ENCODE measurements at places on chromosomes 5 and 9.

DNA sequence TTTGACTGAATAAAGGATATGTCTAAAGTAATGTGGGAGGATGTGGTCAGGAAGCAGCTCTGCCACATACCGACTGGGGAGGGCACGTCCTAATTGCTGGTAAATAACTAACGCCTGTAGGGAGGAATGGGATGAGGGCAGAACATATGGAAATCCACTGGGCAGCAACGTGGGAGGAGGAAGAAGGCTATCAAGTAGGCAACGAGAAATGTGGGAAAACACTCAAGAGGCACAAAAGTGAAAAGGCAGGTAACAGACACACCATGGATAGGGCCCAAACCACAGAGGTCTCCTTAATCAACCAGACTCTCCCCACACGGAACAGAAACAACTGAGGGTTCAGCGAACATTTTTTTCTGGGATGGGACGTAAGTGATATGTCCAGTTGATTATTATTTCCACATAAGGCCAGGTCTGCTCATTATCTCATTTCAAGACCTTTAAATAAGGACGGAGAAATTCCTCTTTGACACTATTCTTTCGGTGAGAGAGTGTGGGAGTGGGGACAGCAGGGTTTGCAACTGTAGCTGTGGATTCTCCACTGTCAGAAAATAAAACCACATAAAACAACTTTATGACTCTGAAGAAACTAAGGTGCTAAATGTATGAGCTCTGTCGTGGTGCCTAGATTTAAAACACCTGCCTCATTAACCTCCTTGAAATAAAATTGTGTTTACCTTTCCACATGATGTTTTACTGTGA is 17.0 kb downstream of the IARS1 start:
- peak; percentile 10 for DNase-seq

DNA sequence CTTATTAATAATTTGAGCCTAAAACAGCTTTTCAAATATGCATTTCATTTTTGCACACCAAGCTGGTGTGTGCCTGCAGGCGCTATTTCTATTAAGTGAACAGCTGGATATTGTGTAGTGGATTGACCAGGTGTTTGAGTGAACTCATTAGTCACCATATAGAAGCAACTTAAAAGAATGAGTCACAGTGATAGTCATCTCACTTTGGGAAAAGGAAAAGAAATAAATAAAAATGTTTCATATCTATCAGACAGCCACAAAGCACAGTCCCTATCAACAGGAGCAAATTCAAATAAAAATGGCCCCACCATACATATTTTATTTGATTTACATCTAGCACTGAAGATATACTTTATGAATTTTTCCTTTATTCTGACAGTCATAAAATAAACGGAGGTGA is 456.5 kb upstream of the CDH9 start:
- no peak for DNase-seq

- no peak for DNase-seq
Observed at GRCh38 chr5:127447827-127448226, 69.6 kb upstream of the PRRC1 start.

DNA sequence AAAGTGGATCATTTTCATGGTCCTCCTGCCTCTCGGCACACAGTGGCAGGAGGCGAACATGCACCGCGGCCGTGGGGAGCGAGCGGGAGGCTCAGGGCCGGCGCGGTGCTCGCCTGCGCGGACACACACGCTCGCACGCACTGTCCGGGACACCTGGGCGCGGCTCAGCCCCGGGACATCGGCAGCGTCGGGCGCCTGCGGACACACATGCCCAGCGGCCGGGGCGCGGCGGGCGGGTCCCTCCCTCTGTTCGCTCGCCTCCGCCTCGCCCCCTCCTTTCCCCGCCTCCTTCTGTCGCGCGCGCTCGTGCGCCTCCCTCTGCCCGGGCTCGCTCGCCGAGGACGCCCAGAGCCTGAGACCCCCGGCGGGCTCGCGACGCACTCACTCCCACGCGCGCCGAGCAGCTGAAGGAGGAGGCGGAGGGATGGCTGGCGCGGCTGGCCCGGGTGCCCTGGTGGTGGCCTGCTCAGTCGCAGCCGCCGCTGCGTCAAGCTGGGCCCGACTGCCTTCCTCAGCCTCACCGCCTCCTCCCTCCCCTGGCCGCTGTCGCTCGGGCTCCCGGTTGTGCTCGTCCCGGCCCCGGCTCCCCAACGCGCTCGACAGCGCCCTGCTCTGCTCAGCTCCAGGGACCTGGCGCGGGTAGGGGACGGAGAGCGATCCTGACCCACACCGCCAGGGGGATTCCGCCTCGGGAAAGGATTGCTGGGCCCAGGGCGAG is at the start of gene FRMD3:
TSS of gene FRMD3 (minus strand) at position 230 of the 718 bp plus-strand sequence. CDS start at position 60, 170 bp downstream.
- DNase-seq = no peak

DNA sequence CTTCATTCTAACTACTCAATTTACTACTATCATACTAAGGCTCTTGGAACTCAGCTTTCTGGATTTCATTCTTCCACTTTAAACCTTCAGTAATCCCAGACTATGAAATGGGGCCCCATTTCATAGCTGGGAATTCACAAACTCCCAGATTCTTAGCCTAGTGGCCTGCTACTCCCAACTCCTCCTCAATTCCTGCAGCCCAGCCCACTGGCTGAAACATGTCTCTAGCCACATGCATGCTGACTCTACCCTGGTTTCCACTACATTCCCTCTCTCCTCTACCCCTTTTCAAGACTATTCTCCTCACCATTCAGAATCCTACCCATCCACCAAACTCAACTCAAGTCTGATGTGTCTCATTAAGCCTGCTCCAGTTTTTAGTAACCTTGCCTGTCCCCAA is 370.6 kb downstream of the BNC2 start:
- no peak for DNase-seq

All from GDM1 (cell line).